ENCODE measurements at places on chromosomes 2 and 18.

DNA sequence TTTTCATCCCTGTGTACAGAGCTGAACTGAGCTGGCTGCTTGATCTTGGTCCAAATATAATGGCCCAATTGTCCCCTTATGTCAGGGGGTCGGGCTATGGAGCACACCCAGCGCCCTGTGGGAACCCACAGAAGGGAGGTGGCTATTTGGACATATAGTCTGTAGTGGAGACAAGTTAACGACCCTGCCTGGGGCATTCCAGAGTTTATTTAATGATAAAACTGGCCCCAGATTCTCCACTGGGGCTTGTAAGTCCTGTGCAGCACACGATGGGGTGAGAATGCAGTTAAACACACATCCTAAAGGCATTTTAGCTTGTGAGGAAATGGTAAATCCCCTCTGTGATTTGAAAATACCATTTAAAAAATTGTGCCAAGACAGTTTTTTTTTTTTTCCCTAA, 72.9 kb downstream of the QPCT start:
- DNase-seq: no peak

DNA sequence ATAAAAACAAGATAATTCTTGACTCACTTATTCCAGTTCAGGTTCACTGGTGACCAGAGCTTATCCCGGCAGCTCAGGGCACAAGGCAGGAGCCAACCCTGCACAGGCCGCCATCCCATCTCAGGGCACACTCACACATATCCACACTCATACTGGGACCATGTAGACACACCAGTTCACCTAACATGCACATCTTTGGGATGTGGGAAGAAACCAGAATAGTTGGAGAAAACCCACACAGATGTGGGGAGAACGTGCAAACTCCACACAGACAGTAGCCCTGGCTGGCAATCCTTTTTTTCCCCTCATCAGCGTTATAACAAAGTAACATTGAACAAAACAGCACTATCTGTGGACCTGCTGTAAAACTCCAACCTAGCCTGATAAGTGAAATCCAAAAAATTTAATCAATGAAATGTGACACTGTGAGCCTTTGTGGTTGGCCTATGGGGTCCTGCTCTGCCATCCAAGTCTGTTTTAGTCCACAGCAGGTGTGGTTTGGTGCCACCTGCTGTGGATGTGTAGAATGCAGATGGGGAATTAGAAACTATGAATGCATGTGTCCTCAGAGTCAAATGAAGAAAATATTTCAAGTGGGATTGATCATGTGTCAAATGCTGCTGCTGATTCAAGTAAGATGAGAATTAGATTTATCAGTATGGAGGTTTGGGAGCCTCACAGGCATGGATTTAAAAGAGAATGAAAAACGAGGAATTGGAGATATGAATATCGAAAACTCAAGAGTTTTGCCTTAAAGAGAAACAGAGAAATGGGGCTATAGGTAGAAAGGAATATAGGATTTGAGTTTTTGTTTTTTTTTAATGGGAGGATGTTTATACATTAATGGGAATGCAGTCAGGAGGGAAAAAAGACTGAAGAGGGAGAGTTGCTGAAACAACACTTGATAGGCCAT, 47.0 kb downstream of the UGP2 start:
- DNase-seq: peak; percentile 42

DNA sequence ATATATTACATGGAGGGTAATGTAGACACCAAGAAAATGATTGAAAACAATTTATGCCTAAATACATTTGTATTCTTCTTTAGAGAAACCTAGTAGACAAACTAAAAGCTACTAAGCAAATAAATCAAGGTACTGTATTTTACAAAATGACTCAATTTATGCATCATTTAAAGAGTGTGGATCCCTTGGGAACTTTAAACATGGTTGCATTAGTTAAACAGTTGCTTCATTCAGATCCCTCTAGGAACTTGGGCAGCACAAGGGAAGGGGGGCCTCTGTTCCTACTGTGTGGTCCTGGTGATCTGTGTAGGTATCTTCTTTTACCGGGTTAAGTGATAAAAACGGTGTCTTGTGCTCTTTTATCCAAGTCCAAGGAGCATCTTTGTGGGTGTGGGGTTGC, 31.5 kb upstream of the ATP8B1 start:
- no peak for DNase-seq

GRCh38 chr2:98892871-98893270, 43.2 kb downstream of the CRACDL start:
- DNase-seq: no peak

DNA sequence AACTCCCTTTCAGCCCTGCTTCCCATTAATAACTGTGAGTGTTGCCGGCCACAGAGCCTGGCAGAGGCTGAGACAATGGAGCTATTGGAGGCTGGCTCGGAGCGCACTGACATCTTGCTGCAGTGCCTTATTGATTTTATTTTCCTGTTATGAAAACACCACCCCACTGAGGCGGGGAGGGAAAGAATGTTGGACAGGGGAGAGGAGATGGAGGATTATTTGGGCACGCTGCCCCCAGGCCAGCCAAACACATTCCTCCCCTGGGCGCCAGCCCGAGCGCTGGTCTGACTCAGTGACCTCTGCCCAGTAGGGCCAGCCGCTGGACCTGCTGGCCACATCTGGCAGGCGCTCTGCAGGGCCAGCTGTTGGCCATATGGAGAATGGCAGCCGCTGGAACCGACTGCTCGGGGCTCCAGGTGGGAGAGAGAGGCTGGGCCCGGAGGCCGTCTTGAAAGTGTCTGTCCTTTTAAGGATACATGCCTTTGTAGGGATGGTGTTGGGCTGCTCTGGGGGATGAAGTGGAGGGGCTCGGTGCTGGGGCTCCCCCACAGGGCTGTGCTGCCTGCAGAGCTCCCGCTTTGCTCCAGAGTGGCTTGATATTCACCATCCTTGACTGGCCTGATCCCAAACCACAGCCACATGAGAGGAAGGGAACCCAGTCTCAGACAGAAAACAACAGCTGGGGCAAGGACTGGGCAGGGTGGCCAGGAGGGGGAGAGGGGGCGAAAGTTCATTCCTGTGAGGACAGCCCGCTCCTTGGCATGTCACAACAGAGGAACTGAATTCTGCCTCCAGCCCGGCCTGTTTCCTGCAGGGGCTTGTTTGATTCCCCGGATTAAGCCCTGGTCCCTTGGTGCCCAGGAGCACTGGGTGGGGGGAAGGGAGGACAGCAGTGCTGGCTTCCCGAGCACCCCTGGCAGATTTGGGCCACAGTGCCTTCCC, 179.0 kb downstream of the KLHL29 start:
- DNase-seq: no peak

DNA sequence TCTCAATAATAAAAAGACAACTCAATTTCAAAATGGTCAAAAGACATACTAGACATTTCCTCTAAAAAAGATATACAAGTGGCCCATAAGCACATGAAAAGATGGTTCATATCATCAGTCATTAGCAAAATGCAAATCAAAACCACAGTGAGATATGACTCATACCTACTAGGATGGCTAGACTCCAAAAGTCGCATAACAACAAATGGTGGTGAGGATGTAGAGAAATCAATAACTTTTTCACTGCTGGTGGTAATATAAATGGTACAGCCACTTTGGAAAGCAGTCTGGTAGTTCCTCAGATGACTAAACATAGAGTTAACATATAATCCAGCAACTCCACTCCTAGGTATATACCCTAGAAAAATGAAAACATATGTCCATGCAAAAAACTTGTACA, 242.3 kb upstream of the NOL4 start:
- no peak for DNase-seq

DNA sequence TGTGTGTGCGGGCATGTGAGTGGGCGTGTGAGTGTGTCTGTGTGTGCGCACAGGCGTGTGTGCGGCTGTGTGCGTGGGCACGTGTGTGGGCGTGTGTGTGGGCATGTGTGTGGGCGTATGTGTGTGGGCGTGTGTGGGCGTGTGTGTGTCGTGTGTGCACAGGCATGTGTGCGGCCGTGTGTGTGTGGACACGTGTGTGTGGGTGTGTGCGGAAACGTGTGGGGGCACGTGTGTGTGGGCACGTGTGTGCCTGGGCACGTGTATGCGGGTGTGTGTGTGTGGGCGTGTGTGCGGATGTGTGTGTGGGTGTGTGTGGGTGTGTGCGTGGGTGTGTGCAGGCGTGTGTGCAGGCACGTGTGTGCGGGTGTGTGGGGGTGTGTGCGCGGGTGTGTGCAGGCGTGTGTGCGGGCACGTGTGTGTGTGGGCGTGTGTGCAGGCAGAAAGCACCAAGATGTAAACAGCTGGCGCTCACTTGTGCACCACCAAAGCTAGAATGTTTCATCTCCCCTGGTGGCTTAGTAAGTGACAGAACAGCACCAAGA, 31.2 kb upstream of the ALKAL2 start:
- DNase-seq: no peak

GRCh38 chr18:41977233-41977632, 22.2 kb downstream of the PIK3C3 start:
- no peak for DNase-seq

DNA sequence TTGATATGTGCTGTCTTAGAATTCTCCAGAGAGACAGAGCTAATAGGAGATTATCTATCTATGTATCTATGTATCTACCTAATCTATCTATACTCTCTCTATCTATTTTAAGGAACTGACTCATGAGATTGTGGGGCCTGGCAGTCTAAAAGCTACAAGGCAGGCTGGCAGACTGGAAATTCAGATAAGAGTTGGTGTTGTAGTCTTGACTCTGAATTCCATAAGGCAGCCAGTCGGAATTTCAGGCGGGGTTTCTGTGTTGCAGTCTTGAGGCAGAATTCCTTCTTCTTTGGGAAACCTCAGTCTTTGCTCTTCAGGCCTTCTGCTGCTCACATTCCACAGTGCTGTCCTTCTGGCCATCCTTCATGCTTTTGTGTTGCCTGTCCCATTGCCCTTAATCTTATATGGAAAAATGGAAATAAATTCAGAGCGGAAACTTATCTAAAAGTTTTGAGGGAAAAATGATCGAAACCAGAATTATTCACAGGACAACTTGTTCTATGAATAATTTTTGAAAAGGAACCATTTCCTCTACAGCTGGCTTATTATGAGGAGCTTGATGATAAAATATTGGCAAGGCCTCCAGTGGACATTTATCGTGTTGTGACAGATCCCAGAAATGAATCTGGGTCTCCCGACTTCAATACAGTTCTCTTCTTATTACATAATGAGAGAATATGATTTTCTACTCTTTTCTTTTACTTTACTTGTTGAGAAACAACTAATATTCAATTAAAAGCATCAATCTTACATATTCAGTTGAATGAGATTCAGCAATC, 10.8 kb downstream of the IL1RL1 start:
- no peak for DNase-seq

- DNase-seq: no peak
Measured at GRCh38 chr18:532018-532417, 31.5 kb upstream of the COLEC12 start.

DNA sequence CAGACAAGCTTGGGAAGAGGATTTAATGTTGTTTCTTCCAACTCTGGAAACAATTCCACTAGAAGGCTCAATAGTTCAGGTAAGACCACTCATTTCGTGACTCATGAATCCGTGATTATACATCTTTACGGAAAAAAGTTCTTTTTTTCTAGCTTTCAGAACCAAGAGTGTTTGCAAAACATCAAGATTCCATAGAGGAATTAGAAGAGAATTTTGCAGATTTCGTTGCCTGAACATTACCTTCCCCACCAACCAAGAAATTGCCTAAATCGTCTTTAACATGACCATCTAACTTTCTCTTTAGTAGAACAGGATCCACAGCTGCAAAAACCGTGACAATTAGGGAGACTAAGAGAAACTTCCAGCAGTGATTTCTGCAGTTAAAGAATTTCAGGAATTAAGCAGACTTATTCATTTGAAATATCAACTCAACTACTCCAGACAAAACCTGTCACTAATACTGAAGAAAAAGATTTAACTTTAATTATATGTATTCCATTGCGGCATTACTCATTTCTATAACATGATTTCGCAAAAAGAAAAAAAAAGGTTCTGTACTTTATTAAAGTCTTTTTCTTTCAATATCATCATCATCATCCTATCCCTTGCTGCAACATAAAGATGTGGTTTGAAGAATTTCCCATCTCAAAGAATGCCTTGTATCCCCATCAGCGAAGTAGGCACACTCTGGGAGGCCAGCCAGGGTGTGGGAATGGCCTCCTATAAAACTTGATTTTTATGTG, 1.9 kb upstream of the NAB1 start:
- DNase-seq: no peak

DNA sequence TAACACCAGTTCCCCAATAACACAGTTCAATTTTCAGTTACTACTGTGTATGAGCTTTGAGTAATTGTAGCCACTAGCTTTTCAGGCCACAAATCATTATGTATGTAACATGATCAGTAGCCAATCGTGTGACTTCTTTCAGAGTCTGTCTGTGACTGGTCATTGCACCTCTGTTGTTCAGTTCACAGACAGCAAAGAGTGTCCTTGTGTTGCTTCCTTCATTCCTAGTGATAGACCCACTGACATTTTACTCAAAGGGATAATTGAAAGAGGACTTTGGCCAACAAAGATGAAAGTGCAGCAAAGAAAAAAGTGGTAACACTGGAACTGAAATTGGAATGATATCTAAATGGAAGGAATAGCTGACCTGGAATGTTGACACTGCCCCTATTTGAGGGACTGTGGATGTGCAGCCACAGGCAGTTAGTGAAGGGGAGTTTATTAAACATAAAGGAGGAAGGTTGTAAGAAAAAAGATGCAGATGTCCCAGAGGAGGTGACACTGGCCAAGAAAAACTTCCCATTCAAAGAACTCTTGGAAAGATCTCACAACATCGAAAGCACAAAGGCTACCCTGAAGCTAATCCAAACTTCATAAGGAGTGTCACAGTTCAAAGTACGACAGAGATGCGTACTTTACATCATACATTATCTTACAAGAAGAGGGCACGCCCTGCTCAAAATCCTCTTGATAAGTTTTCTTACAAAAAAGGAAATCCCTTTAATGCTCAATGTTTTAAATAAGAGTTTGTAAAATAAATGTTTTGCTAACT, 19.3 kb downstream of the TTC39C start:
- DNase-seq: no peak

GRCh38 chr2:18551169-18551568, 9.3 kb downstream of the RDH14 start:
- DNase-seq: no peak

DNA sequence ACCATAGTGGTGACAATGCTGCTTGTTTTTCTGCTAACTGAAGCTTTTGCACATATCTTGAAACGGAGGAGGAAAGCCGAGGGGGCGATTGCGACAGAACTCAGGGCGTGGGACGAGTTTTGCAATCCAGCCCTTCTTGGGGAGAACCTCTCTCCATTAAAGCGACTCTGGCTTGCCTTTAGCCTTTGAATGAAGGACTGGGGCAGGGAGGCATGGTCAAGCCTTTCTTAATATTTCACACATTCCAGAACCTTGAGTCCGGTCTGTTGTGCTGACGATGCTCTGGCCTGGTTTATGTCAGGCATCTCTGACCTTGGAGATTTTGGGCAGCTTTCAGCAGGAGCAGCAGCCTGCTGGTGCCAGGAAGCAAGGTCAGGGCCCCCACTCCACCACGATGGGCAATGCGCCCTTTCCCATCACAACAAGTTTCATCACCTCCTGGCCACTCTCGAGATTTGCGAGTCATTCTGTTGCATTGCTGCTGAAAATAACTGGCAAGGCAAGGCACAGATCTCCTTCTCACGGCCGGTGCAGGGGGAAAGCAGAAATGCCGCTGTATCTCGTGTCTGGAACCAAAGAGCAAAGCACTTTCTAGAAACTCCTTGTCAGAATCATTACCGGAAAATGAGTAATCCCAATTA, 10.8 kb downstream of the EMILIN2 start:
- DNase-seq: no peak

Data from CD4-positive, alpha-beta T cell treated with Interleukin-6 for 4 hours (primary cell).